ENCODE measurements at places on chromosomes 11 and 22. TPM values are rescaled to one million over a fixed set of nuclear protein-coding genes. Genes with fewer than 3 reads are reported as not detected.

Gene ABCC8
- polyA plus RNA-seq = not detected

Gene SRRD
- polyA plus RNA-seq = 15.7 TPM

Gene HEPHL1
- 0.02 TPM for polyA plus RNA-seq

Gene GRM5
- 0.03 TPM for polyA plus RNA-seq

Gene SLC22A9
- not detected for polyA plus RNA-seq

Gene POU2AF3
- polyA plus RNA-seq = 0.17 TPM

Gene CRYBB2
- not detected for polyA plus RNA-seq

Gene OR8B8
- polyA plus RNA-seq = not detected

Gene SCO2
- 1.9 TPM for polyA plus RNA-seq

Gene MAPK11
- 14.4 TPM for polyA plus RNA-seq

Gene OR51B4
- polyA plus RNA-seq = 0.11 TPM

Gene RRP7A
- polyA plus RNA-seq = 29.2 TPM

Gene FAM83F
- not detected for polyA plus RNA-seq

Gene SPTBN2
- polyA plus RNA-seq = 0.41 TPM

Measured in IMR-90 (cell line).